ENCODE measurements at places on chromosomes 7 and 10.

DNA sequence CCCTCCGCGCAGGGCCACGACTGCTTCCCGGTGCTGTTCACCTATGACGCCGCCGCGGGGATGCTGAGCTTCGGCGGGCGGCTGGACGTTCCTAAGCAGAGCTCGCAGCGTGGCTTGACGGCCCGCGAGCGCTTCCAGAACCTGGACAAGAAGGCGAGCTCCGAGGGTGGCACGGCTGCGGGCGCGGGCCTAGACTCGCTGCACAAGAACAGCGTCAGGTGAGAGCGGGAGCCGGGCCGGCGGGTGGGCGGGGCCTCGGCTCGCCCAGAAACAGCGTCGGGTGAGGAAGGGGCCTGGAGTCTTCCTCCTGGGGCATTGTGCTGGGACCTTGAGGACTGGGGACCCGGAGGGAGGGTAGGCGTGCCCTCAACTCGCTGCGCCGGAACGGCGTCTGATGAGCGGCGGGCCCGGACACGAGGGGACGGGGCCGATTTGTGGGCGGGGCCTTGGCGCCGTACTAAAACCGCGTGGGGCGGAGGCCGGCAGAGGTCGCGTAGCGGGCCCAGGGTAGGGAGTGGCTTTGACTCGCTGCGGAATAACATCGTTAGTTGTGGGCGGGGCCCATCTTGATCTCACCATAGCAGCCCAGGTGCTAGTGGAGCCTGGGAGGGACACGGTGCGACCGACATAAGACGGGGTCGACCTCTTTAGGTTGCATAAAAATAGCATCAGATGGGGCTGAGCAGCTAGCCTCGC lies 15.6 kb downstream of the PDAP1 start:
- DNase-seq = peak; percentile 41

DNA sequence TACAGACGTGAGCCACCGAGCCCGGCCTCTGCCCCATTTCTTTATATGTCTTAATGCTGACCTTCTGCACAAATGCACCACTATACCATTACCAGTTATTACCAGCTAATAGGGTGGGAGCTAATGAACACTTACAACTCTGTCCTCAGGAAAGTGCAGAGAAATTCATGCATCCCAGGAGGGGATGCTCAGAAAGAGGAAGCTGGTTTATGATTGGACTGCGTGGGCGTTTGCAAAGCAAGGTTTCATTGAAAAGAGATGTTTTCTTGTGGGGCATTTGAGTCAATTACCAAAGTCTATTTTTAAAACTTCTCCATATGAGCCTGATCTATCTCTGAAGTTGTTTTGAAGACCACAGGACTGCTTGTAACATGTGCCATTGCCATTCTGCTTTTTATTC lies 417.7 kb upstream of the CELF2 start:
- DNase-seq = no peak

DNA sequence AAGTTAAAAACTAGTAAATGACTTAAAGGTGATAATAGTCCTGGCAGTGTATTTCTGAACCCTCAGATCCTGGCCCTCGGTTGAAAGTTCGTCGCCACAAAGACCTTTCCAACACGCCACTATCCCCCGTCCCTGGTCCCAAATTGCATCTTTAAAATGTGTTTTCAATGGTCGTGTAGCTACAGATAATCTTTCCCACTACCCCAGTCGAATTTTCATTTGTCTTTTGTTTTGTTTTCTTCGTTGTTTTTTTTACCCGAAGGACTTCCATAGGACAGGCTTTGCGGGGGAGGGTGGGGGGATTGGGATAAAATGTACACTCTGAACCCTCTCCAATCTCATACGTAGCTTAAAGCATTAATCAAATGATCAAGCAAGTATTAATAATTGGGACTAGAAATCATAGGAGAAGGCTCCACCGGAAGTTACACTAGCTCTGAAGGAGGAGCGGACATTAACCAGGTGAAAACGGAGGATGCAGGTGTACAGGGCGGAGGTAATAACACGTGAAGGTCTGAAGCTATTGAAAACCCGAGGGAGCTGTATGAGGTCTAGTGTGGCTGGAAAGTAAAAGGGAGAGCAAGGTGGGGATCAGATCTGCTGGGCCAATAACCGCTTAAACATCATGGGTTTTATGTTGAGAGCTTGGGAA lies 32.8 kb upstream of the PHF14 start:
- DNase-seq = peak; percentile 71

DNA sequence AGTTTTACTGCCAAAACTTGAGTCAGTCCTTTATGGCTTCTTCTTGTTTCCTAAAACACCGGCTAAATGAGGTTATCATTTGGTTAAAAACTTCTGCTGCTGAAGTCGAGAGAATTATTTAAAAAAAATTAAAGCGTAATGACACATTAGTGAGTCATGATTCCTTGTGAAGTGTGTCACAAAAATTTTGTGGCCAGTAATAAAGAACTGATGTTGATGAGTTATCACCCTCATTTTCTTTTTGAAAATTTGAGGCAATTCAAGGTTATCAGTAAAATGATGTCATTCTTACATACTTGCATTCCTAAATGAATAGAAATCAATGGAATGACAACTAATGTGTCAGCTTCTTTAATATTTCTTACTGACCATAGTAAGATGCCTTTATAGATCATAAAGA lies 427.4 kb downstream of the SORCS3 start:
- DNase-seq = no peak

- no peak for DNase-seq
Measured at GRCh38 chr10:11080564-11080984, 62.9 kb downstream of the CELF2 start.

GRCh38 chr7:1403638-1404459 lies 55.4 kb downstream of the MICALL2 start:
- no peak for DNase-seq

GRCh38 chr10:89861584-89862301 lies 160.4 kb downstream of the KIF20B start:
- no peak for DNase-seq
